ENCODE measurements at places on chromosomes 5 and 9. TPM values are rescaled to one million over a fixed set of nuclear protein-coding genes. Genes with fewer than 3 reads are reported as not detected.

Gene C9orf153
- not detected for polyA plus RNA-seq

Gene F2RL2
- polyA plus RNA-seq, result 1.0 TPM

DNA sequence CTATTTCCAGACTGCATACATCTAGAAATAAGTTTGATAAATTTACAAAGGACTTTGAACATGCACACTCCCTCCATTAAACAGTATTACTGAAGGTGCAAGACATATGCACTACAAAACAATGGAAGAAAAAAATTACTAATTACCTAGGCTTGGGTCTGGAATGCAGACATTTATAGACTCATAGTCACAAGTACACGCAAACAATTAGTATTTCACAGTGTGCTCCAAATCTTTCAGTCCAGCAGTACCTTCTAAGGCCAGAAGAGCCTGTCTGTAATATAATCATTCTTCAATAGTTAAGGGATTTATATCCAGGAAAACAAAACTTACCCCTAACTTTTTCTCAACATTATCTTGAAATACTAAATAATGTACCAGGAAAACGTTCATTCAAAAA, 11.2 kb downstream of the RICTOR start:
- no peak for DNase-seq

GRCh38 chr5:53819482-53819881, 259.0 kb downstream of the NDUFS4 start:
- DNase-seq, result no peak

DNA sequence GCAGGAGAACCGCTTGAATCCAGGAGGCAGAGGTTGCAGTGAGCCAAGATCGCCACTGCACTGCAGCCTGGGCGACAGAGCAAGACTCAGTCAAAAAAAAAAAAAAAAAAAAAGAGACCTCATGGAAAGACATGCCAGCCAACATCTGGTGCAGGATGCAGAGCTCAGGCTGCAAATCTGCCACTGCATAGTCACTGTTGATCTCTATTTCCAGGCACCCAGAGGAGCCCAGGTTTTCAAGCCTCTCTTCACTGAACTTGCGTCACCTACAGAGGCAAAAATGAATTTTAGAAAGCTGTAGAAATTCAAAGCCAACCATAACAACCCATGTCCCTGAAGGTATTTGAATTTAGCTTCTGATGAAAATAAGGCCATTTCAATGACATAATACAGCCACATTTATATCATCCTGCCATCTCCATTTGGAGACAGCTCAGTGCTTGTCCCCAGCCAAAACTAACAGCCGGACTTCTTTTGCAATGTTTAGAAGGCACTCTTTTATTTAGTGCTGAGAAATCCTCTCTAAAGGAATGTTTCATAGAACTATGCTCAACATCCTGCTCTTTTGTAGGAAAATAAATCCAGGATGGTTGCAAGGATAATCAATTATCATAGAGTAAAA, 113.3 kb downstream of the SNX18 start:
- DNase-seq, result no peak

- peak; percentile 5 for DNase-seq
Measured at GRCh38 chr9:98401140-98402018, 145.9 kb upstream of the TBC1D2 start.

DNA sequence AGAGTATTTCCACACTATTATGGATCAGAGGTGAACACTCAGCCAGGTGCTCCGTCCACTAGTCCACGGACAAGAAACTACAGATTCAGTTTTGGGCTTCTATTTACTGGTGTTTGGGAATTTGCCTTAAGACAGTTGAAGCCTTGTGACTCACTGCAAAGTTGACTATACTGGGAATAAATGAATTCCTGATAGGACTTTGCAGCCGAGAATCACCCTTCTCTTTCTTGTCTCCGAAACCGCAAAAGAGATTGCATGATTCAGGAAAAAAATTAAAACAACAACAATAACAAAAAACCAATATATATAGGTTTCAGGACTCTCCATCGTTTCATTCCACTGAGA, 716 bp downstream of the TMEM171 start:
- no peak for DNase-seq

- no peak for DNase-seq
Measured at GRCh38 chr5:155953335-155953734, 373.6 kb upstream of the SGCD start.

DNA sequence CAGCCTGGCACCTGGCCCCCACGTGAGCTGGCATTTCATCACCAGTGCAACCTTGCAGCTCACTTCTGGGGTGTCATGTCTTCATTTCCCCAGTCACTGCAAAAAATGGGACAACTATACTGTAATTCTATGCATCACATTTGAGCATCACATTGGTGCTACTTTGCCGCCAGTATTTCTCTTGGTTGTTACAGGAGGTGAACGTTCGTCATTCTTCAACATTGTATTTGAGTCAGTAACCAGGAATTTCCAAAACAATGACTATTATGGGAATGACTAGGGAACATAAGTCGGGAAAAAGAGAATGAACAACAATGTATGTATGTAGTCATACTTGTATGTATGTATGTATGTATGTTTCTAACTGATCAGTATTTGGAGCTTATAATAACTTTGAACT, 1278.0 kb downstream of the EFNA5 start:
- DNase-seq, result no peak

- DNase-seq, result no peak
Measured at GRCh38 chr9:77987081-77987656, 44.4 kb downstream of the GNAQ start.

DNA sequence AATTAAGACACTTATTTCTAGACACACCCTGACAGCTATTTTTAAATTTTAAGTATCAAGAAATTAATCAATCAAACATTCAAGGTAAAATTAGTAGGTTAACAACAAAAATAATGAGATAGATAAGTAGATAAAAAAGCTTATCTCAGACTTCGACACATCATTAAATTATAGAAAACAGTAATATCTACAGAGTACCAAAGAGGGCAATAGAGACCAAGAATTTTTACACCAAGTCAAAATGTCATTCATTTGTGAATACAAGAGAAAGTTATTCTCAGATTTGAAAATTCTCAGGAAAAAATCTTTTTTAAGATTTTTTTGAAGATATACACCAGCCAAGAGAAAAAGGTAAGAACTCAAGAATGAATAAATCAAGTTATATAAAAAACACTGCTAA, 445.6 kb downstream of the ACTL7B start:
- no peak for DNase-seq

- DNase-seq, result no peak
Measured at GRCh38 chr5:96037128-96037527, 75.5 kb upstream of the ELL2 start.

DNA sequence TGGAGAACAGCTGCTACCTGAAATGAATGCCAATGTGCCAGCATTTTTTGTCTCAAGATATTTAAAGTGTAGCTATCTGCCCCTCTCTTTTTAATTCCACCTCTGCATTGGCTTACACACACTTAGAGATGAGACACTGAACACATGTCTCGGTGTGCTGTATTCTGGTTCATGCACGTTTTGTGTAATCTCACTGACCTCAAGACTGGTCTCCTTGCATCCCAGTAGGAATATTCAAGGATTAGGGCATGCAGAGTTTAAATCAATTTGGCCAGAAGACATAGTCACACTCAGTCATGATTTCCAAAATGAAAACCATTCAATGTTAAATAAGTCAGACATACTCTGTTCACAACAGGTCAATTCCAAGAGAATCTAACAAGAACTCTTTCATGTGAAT, 561.8 kb upstream of the TUSC1 start:
- no peak for DNase-seq

DNA sequence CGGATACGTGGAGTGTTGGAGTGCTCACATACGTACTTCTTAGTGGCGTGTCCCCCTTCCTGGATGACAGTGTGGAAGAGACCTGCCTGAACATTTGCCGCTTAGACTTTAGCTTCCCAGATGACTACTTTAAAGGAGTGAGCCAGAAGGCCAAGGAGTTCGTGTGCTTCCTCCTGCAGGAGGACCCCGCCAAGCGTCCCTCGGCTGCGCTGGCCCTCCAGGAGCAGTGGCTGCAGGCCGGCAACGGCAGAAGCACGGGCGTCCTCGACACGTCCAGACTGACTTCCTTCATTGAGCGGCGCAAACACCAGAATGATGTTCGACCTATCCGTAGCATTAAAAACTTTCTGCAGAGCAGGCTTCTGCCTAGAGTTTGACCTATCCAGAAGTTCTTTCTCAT, 73.5 kb upstream of the OTULINL start:
- DNase-seq, result no peak

DNA sequence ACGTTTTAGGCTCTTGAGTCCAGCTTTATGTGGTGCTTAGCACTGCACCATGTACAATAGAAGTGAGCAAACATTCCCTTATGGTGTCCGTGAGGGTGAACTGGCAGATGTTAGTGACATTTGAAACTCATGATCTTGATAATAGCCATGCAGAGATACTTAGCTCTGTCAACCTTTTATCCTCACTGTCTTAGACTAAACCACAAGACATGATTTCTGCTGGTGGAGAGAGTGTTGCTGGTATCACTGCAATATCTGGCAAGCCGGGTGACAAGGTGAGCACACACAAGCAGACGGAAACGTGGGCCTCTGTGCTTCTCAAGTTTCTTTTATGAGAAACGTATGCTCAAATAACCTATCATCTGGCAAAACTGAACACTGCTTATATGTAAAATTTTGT, 68.4 kb downstream of the CAST start:
- no peak for DNase-seq

DNA sequence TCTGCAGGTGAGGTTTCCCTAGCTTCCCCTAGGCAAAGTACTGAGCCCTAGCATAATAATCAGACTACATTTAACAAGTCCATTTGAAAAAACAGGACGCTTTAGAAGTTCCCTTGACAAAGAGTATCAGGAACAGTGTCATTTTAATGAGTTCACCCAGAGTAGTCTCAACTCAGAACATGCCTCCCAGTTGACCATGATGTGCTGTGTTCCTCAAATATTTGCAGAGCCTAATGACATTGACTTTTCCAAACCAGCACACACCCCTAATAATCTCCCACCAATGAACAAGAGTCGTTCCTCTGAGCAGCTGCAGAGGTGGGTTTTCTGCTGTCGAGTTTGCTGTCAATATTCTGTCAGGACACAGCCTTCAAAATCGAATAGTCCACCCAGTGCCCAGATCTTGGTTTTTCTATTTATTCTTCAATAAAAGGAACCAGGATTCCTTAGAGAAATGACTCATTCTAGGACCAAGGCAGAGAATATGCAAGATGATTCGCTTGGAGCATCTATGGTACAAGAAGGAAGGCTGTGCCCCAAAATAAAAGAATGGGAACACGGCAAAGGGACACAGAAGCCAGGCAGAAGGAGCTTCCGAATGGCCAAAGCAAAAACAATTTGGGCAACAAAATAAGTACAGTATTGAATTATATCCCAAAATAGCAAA, 57.6 kb downstream of the OTULIN start:
- no peak for DNase-seq

DNA sequence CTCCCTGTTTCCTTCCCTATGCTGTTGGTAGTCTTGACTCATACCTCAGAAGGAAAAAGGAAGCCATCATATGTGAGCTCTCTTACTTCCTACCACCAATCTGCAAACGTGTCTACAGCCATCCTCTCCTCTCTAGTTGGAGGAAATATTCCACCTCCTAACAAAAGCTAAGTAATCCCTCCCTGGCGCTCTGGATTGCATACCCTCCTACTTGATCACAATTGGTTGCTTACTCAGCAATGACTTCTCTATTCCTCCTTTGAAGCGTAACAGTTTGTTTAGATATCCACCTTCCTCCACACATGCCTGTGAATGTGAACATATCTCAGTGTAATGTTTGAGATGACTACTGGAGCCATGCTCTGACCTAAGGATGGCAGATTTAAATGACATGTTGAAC, 18.2 kb downstream of the RUSC2 start:
- DNase-seq, result no peak

GRCh38 chr9:129958796-129959195, 84.2 kb downstream of the FNBP1 start:
- DNase-seq, result no peak

- no peak for DNase-seq
Measured at GRCh38 chr5:90644132-90644531, 85.5 kb downstream of the ADGRV1 start.

DNA sequence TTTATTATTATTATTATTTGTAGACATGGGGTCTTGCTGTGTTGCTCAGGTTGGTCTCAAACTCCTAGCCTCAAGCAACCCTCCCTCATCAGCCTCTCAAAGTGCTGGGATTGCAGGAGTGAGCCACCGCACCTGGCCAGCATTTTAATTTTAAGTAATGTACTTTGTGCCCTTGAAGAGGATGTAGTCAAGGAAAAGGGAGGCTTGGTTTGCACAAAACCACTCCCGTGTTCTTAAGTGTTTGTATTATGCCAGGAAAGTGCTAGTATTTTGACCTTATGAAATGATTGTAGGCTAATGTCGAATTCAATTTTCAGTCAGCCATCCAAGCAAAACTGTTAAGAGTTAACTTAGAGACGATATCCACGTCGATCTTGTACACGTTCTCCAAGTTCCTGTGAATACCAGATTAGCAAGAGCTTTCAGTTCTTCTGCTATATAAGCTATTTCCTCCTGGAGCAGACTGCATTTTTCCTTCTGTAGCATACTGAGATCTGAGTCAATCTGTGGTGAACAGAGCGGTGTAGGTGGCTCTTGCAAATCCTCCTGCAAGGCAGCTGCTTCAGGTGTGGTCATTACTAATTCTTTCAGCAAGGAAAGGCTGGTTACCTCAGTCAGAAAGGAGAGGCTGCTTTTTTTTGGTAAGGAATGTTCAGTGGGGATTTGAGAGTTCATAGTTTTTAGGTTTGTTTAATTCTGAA, 23.7 kb downstream of the CCDC171 start:
- no peak for DNase-seq

DNA sequence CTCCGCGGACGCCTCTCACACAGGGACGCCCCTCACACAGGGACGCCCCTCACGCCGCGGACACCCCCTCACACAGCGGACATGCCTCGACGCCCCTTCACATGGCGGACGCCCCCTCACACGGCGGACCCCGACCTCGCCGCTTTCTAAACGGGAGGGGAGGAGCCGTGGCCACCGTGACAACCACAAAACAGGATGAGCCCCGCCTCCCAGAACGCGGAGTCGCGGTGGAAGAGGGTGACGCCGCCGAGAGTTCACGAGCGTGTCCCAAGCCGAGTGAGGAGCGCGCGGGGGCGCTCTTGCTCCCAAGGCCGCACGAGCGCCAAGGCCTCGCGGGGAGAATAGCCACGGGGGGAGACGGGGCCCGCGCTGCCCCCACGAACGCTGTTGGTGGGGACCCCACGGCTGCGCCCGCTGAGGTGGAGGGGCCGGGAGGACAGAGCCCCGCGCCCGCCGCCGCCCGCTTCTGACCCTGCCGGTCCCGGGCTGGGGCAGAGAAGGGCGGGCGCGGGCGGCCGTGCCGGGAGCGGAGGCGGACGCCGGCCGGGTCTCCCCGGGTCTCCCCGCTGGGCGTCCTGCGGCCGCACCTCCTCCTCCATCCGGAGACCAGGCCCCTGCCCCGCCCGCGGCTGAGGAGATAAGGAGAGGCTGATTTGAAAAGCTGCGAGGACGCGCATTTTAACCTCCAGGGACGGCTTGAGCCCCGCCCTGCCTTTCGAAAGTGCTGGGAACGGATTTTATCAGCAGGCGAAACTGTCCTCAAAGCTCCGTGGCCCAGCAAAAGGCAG, 3.9 kb upstream of the NKD2 start:
- DNase-seq, result peak; percentile 60
